ENCODE measurements at places on chromosomes 13 and 19. TPM values are rescaled to one million over a fixed set of nuclear protein-coding genes. Genes with fewer than 3 reads are reported as not detected.

Gene PCP2
- not detected for total RNA-seq

Gene RASL11A
- total RNA-seq = 54.0 TPM

Gene SMIM44
- total RNA-seq = not detected

Gene MYO9B
- total RNA-seq = 73.3 TPM

Gene MRPL54
- total RNA-seq = 71.0 TPM

Gene GPC6
- total RNA-seq = 17.2 TPM

Gene ZNF85
- 4.1 TPM for total RNA-seq

Gene ZNF865
- total RNA-seq = 15.4 TPM

Gene PNPLA6
- total RNA-seq = 60.1 TPM

Gene OR10H1
- not detected for total RNA-seq

Gene KLK3
- total RNA-seq = not detected

Gene PTGER1
- not detected for total RNA-seq

Gene FGF14
- total RNA-seq = 2.1 TPM

- peak; percentile 99 for DNase-seq
Measured at GRCh38 chr19:23395041-23395721, at the start of gene ZNF91. TSS of gene ZNF91 (minus strand) at chr19:23395471. CDS start at chr19:23395354, 117 bp downstream.

DNA sequence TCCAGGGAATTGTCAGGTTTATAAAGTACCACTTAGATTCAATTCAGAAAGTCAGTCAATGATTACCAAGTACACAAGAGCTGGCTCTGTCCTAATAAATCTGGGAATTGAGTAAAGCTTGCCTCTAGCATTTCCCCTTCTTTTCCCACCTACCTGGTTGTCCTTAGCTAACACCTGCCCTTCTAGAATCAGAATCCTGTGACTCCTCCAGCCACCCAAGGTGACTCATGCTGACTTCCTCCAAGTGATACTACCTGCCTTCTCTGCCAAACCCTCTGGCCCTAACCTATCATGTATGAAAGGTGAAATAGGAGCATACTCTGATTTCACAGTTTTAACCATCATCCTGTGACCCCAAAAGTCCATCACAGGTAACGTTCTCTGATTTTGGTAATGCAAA is 151.2 kb downstream of the DIAPH3 start:
- no peak for DNase-seq

GRCh38 chr19:13092606-13093235 is 9.9 kb downstream of the LYL1 start:
- no peak for DNase-seq

DNA sequence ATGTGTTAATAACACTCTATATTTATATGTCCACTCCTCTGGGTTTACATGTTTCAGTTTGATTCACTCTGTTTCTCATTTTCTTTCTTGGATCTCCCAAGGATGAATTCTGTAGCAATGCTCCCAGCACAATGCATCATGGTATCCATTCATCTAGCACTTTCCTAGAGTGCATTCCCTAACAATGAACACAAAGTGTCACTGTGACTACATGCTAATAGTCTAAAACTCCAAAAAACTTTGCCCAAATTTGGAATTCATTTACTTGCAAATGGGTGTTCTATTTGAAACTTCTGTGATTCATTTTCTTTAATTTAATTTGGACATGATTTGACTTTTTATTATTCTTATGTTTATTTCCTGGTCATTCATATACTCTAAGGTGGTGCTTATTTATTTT is 286.3 kb downstream of the POU4F1 start:
- no peak for DNase-seq

DNA sequence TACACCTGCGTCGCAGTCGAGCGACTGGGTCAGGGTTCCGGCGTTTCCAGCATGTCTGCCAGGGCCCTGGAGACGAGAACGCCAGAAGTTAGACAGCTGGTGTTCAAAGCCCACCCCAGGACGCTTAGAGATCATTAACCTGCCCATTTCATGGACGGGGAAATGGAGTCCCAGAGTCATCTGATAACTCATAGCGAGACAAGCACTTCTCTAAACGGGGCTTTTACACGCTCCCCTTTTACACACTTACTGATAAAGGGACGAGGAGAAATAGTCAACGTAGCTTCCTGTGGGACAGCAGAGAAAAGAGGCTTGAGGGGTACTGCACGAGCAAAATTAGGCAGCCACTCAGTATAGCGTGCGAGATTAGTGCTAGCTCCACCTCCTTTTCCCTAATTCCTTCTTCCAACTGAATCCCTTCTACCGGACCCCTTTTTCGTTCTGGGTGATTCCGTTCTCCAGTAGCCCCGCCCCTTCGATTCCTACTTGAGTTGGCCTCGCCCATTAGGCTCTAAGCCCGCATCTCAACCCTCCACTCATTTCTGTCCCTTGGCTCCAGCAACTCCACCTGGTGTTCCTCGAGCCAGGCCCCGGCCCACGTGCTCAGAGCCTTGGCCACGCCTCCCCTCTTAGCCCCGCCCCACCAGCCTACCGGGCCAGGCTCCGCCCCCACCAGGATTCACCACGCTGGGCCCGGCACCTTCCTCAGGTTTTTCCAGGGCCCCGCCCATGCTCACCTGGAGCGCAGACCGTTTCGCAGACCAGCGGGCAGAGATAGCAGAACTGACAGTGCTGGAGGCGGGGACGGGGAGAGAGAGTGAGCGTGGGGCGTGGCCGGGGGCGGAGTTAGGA is 3.7 kb downstream of the HRC start:
- no peak for DNase-seq

GRCh38 chr19:17611462-17612244 is 56.2 kb downstream of the COLGALT1 start:
- no peak for DNase-seq

- DNase-seq = no peak
Measured at GRCh38 chr19:7356899-7357627, 8.3 kb downstream of the ARHGEF18 start.

GRCh38 chr19:55646889-55647731 is 902 bp upstream of the CCDC106 start:
- no peak for DNase-seq

DNA sequence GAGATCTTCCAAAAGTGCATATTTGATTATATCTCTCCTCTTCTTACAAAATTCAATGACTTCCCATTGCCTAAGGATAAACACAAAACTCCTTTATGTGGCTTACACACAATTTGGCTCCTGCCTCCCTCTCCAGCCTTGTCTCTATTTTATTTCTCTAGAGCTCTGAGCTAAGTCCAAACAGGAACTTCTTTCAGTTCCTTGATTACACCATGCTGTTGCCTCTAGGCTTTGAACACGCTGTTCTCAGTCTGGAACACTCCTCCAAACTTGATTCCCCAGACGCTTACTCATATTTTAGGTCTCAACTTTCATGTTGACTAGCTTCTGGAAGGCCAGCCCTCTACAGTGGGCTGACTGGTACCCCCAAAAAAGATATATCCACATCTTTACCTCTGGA is 258.5 kb downstream of the COG6 start:
- no peak for DNase-seq

DNA sequence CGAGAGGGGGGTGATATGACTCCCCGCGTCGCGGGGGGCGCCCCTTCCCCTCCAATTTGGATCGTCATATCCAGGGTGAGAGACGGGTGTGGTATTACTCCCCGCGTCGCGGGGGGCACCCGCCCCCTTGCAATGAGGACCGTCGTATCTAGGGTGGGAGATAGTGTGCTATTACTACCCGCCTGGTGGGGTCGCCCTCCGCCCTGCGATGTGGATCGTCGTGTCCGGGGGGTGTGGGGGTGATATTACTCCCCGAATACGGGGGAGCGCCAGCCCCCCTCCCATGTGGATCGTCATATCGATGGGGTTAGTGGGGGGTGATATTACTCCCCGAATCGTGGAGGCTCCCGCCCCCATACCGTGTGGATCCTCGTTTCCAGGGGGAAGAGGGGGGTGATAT is 29.2 kb upstream of the RGCC start:
- DNase-seq = no peak

GRCh38 chr13:100230769-100231149 is 141.9 kb downstream of the PCCA start:
- no peak for DNase-seq

- no peak for DNase-seq
Measured at GRCh38 chr13:92487238-92487637, 739.4 kb upstream of the GPC6 start.

GRCh38 chr13:42152495-42152894 is 104.0 kb downstream of the DGKH start:
- no peak for DNase-seq

GRCh38 chr19:3805859-3806258 is 19.7 kb upstream of the MATK start:
- no peak for DNase-seq

GRCh38 chr13:79522583-79522982 is 41.6 kb downstream of the NDFIP2 start:
- no peak for DNase-seq

DNA sequence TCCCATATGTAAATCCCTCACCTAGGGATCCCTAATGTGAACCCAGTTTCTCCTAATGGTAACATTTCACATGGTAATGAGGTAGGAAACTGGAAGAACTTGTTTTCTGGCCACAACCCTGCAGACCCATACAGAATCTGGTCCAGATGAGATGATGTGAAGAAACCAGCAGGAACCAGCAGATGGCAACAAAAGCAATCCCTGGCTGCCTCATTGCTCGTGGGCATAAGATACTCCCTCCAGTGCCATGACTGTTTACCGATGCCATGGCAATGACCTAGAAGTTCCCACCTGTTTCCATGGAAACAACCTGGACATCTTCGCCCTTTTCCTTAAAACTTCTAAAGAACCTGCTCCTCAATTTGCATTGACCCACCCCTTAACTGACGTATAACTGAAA is 1.4 kb upstream of the CD209 start:
- no peak for DNase-seq

- DNase-seq = peak; percentile 79
Measured at GRCh38 chr13:41500511-41500910, 43.2 kb downstream of the RGCC start.

DNA sequence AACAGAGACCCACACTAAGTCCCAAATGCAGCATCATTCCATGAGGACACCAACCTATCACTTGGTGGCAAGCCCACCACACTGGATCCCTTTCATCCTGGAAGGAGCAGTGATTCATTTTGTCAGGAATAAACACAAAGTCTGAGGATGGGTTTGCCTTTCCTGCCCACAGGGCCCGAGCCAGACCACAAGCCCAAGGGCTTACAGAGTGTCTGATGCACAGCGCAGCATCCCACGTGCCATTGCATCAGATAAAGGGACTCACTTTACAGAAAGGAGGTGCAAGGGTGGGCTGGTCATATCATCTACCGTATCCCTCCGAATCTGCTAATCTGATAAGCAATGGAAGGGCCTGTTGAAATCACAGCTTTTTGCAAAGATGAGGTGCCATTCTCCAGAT is 12.2 kb upstream of the KCTD15 start:
- DNase-seq = no peak

DNA sequence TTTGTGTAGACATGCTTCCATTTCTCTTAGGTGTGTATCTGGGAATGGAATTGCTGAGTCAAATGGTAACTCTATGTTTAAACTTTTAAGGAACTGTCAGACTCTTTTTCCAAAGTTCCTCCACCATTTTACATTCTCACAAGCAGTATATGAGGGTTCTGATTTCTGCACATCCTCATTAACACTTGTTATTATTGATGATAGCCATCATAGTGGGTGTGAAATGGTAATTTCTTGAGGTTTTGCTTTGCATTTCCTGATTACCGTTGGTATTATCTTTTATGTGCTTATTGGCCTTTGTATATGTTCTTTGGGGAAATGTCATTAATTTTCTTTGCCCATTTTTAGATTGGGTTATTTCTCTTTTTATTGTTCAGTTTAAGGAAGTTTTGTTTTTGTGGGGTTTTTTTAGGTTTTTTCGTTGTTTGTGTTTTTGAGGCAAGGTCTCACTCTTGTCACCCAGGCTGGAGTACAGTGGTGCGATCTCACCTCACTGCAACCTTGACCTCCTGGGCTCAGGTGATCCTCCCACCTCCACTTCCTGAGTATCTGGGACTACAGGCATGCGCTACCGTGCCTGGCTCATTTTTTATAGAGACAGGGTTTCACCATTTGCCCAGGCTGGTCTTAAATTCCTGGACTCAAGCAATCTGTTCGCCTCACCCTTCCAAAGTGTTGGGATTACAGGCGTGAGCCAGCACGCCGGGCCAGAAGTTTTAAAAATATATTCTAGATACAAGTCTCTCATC is 34.3 kb downstream of the NAA16 start:
- DNase-seq = no peak

DNA sequence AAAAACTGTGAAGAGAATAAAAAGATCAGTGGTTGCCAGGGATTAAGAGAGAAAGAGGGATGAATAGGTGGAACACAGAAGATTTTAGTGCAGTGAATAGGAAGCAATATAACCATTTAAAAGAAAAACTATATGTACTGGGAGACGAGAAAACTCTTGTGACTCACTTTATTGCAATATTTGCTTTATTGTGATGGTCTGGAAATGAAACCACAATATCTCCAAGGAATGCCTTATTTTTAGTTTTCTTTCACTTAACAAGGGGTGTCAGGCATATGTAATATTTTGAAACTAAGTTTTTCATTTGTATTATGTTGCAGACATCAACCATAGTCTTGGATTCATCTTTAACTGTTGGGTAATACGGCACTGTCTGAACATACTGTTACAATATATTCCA is 1308.2 kb downstream of the PCDH9 start:
- no peak for DNase-seq

- DNase-seq = peak; percentile 78
Measured at GRCh38 chr13:112064222-112064621, 2.7 kb upstream of the SOX1 start.

DNA sequence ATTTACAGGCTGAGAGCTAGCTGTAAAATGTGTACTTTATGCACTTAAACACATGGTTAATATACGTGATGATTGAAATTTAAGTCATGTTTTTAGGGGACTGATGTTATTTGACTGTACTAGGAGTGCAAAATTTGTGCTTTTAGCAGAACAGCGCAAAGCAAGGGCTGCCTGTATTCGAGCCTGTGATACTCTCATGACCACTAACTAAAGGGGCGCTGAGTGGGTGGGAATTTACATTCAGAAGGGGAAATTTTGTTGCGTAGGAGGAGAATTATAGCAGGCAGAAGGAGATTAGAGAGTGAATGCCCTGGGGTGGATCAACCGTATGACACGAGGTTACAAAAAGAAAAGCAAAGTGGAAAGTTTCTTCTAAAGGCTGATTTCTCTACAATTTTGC is 271.8 kb upstream of the HTR2A start:
- no peak for DNase-seq

DNA sequence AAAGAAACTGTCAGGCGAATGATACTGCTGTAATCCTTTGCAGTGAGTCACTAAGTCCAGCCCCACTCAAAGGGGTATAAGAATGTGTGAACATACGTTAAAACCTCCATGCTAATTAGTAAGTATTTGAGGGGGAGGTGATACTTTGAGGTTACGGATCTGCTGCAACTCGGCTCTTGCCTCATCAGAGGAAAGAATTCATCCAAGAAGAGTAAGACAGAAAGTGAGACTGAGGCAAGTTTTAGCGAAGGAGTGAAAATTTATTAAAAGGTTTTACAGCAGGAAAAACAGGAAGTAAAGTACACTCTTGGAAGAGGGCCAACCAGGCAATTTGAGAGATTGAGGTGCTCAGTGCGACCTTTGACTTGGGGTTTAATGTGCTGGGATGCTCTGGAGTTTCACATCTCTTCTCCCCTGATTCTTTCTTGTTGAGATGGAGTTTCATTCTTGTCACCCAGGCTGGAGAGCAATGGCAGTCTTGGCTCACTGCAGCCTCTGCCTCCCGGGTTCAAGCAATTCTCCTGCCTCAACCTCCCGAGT is 9.8 kb downstream of the CLEC4M start:
- no peak for DNase-seq

- DNase-seq = no peak
Measured at GRCh38 chr13:91241221-91241933, 106.1 kb upstream of the MIR17HG start.

- no peak for DNase-seq
Measured at GRCh38 chr13:48431987-48432615, 19.2 kb upstream of the LPAR6 start.

GRCh38 chr19:42552086-42553065 is 24.1 kb upstream of the CEACAM1 start:
- DNase-seq = no peak

All from esophagus muscularis mucosa (tissue), 4 donors.